ENCODE measurements at places on chromosomes 13 and 19.

- DNase-seq: no peak
Measured at GRCh38 chr13:26759249-26759906, 1.2 kb downstream of the GPR12 start.

DNA sequence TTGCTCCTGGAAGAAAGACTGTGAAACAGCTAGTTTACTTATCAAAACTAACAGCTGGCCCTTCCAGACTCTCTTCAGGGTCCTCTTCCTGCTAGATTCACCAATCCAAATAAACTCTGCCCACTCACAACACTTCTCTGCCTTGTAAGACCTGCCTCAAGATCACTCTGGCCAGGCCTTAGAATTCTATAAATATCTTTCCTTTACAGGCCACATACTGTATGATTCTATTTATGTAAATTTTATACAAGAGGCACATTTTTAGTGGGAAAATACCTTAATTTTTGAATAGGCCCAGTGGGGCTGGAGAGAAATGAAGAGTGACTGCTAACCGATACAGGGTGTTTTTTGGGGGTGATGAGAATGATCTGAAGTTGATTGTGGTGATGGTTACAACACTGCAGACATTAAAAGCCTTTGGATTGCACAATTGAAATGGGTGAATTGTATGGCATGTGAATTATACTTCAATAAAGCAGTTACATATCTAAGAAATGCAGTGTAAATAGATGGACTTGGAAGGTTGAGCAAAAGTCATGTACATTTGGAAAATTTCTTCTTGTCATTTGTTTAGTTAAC, 141.8 kb downstream of the GPC5 start:
- DNase-seq: no peak

DNA sequence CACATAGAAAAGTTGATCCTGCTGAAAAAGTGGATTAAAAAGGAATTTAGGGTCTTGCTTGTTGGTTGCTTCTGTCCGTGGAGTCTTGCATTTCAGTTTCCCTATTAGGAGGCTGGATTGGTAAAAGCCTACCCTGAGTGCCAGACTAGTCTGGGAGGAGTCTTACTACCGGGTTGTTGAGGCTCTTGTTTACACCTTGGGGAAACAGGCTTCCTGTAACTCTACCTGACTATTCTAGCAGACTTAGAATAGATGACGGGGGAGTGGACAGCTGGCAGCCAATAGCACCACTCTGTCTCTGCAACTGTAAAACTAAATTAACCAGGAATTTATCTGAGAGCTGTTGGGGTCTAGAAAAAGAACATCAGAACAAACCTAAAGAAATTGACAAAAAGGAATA, 11.3 kb upstream of the MPHOSPH8 start:
- no peak for DNase-seq

DNA sequence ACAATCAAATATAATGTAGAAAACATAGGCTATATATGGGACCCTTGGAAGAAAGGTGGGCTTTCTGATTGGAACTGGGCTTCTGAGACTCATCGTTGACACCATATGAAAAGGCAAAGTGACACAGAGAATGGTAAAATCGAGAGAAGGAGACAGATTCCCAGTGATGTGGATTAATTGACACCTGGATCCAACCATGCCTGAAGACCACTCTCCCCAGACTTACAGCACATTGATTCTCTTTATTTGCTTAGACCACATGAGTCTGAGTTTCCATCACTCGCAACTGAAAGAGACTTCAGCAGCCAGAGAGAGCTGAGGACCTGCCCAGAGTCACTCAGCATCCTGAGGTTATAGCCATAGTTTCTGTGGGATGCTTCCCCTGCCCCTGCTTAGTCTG, 6.0 kb downstream of the CYP4F11 start:
- no peak for DNase-seq

DNA sequence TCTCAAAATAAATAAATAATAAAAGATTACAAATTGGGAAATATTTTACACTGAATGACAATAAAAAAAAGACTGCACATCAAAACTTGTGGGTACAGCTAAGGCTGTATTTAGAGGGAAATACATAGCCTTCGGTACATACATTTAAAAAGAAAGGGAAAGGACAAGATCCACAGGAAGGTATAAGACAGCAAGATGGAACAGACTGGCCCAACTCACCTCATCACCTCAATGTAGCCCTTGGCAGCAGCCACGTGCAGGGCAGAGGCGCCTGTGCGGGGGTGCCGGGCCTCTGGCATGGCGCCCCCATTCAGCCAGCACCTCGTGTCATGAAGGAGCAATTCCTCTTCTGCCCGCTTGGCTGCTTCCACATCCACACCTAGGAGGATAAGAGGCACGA, 14.2 kb downstream of the PPP1R12C start:
- no peak for DNase-seq

DNA sequence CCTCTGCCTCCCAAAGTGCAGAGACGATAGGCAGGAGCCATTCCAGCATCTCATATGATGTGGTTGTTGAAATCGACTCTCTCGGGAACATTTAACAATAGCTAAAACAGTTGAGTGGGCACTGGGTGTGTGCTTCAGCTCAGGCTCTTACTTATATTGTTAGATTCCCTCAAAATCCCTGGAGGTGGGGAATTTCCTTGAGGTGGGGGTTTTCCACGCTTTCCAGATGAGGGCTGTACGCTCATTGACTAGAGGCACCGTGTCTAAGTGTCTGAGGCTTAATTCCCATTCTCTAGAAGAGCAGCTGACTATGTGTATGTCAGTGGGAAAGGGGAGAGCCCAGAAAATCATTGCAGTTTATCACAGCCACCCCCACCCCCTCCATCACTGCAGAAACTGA, 10.8 kb upstream of the GRAMD1A start:
- no peak for DNase-seq

All from activated CD8-positive, alpha-beta memory T cell treated with anti-CD3 and anti-CD28 coated beads, Interleukin-2, amount 50 U/mL, for 4 hours (primary cell).